ENCODE measurements at places on chromosomes 2 and 18. TPM values are rescaled to one million over a fixed set of nuclear protein-coding genes. Genes with fewer than 3 reads are reported as not detected.

DNA sequence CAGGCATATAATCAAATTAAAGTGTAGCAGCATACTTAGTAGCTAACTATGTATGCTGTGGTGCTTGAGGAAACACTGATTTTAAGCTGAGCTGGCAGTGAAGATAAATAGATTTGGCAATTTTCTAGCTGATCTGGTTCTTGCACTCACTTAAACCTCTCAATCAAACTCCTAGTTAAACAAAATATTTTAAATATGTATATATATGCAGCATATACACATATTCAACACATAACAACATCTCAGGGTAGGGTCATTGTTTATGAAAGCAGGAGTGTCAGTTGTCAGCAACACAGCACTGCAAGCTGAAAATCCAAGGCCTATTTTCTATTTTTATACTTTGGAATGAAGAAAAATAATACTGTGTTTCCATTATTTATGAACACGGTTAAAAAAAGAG is 10.4 kb upstream of the FSHR start:
- H3K4me3 ChIP-seq: no peak overlapping the region
- H3K36me3 ChIP-seq: no peaks in the 10 kb centered on the region
- no peak overlapping the region for H3K27ac ChIP-seq

DNA sequence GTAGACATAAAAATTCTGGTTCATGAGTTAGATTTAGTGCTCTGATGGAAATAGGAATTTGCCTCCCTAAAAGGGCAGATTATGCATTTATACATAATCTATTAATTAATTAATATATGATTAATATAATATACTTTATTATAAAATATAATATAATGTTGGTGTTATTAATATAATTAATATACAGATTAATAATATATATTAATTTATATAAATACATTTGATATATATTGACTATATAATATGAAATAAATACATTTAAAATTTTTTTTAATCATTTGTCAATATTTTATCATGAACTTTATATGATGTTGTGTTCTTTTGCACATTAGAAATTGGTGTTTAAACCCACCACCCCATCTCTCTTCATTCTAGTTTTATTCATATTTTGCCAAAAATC is 652.1 kb upstream of the ZNF804A start:
- H3K4me3 ChIP-seq: no peak overlapping the region
- no peaks in the 10 kb centered on the region for H3K36me3 ChIP-seq
- H3K4me1 ChIP-seq: no peaks in the 10 kb centered on the region
- H3K27ac ChIP-seq: no peak overlapping the region

DNA sequence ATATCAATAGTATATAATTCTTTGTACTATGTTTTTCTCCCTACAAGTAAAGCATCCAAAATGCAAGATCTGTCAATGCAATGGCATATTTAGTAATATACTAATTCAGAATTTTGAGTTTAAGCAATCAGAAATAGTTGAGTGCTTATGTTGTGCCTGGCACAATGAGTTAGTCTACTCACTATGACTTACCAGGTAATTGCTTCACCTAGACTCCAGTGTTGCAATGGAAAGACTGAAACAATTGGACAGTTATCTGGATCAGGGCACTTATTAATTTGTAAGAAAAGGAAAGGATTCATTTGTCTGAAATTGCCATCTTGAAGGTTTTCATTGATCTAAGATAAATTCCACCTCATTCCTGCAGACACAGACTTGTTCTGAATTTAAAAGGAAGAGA is 97.6 kb upstream of the TCF4 start:
- no peaks in the 10 kb centered on the region for H3K36me3 ChIP-seq
- no peaks in the 10 kb centered on the region for H3K27me3 ChIP-seq
- H3K4me3 ChIP-seq: no peak overlapping the region

DNA sequence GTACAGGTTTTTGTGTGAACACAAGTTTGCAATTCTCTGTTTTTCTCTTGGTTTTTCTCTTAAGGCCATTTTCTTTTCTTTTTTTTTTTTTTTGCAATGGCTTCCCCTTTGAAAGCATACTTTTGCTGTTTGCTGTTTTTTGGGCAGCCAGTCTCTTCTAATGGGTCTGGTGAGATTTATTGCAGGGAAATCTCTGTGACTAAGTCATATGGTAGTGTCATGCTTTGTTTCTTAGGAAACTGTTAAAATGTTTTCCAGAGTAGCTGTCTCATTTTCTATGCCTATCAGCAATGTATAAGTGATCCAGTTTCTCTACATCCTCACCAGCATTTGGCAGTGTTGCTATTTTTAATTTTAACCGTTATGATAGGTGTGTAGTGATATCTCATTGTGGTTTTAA is 27.9 kb upstream of the CDCA7 start:
- peaks cover 1% of the 10 kb centered on the region for H3K27me3 ChIP-seq
- H3K4me3 ChIP-seq: no peak overlapping the region
- no peaks in the 10 kb centered on the region for H3K4me1 ChIP-seq
- no peak for DNase-seq
- no peak overlapping the region for H3K27ac ChIP-seq
- H3K36me3 ChIP-seq: no peaks in the 10 kb centered on the region

DNA sequence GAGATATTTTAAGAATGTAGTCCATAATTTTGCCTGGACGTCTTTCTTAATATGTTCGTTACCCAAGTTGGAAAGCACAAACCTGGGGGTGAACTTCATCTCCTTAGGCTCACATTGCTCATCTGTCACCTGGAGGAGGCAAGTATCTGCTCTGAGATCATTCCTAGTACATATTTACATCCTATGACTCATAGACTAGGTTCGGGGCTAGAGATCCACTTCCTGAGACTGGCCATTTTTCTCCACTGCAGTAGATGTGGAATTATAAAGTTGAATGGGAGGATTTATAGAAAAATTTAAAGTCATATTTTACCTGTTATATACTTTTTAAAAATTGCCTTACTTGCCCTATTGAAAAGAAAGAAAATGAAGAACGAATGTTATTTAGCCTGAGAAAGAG is 77.5 kb upstream of the PROKR1 start:
- peaks cover 4% of the 10 kb centered on the region for H3K36me3 ChIP-seq
- no peak for DNase-seq
- H3K27ac ChIP-seq: no peak overlapping the region
- no peak overlapping the region for H3K4me3 ChIP-seq
- no peaks in the 10 kb centered on the region for H3K27me3 ChIP-seq
- H3K4me1 ChIP-seq: no peaks in the 10 kb centered on the region

Gene PARD3B
- 17.4 TPM for total RNA-seq
